NCI-H2029 treated with DMSO at 0.1 percent for 48 hours (cell line): ENCODE measurements at places on chromosomes 16 and 17.

DNA sequence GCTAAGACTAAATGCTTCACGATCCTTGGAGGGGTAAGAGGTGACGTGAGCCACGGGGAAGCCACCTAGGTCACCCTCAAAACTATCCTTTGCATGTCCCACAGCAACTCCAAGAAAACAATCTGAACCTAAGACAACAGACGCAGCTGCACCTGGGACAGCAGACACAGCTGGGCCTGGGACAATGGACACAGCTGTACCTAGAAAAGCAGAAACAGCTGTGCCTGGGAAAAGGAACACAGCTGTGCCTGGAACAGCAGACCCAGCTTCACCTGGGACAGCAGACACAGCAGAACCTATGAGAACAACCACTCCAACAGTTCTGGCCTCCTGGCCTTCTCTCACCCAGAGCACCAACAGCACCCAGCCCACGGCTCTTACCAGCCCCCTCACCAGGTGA, 11.7 kb upstream of the CD300LD start:
- DNase-seq: no peak

GRCh38 chr17:74082886-74083285, 120.6 kb upstream of the RPL38 start:
- no peak for DNase-seq

DNA sequence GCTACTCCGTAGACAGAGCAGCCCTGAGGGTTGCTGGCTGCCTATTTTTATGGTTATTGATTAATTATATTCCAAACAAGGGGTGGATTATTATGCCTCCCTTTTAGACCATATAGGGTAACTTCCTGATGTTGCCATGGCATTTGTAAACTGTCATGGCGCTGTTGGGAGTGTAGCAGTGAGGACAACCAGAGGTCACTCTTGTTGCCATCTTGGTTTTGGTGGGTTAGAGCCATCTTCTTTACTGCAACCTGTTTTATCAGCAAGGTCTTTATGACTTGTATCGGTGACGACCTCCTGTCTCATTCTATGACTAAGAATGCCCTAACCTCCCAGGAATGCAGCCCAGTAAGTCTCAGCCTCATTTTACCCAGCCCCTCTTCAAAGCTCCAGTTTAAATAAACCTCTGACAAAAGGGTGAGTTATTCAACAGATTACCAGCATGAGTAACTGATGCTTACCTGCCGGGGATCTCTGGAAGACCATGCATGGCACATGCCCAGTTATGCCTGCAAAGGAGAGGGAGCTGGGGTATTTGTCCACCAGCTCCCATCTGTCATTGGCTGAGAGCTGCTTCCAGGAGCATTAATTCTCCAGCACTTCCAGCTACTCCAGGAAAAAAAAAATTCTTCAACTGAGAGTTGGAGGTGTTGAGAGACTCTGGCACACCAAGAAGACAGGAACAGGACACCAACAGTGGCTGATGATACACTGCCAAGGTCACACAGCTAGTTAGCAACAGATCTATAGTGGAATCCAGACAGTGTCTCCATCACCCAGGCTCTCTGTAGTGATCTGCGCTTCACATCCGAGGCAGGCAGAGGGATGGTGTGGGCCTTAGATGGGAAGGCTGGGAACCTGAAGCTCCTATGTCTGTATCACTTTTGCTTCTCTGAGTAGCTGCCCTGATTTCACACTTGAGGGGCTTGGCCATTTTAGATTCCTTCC, 36.6 kb upstream of the IL21R start:
- DNase-seq: no peak

GRCh38 chr17:76274112-76274956, 9.2 kb downstream of the UBALD2 start:
- DNase-seq: no peak

DNA sequence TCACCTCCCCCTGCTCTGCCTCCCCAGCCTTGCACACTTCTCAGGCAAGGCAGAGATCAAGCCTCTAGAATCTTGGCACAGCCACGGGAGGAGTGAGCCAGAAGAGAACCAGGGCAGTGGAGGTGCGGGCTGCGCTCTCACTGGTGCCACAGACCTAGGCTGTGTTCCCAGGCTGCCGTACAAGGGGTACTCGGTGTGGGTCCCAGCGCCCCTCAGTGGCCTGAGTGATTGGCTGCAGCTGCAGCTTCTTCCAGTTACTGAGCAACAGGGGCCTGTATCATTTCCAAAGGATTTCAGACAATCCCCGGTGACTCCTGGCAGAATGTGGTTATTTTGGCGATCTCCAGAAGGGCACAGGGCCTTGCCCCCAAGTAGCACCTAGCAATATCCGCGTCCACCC, 1852.1 kb downstream of the TP53TG3F start:
- no peak for DNase-seq
